Daoy (cell line): ENCODE measurements at places on chromosomes 6 and 20.

DNA sequence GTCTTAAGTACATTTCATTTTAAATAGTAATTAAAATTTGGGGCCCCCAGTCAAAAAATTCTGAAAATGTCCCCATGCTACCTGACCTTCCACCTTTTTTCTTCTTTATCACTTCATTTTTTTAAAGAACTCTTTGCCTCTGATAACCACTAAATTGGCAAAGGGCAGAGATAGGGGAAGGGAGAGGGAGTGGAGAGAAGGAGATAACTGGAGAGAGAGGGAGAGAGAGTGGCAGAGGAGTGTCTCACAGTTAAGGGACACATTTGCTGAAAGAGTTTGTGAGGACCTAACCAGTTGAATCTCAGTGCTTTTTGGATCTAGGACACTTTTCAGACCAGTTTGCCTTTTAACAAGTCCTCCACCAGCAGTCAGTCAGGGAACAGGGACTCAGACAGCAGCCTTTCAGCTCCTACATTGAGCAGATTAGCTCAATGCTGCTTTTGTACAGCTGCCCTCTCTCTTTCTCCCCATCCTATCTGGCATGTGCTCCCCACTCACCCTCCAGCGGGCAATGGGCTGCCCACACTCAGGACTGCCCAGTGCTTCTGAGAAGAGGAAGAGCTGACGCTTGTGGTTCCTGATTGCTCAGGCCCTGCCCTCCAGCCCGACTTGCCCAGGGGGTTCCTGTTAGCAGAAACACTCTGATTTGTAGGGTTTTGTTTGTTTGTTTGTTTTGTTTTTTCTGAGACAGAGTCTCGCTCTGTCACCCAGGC, 14.4 kb downstream of the ARMC2 start:
- DNase-seq = no peak

GRCh38 chr20:25459916-25460535, 52.6 kb downstream of the GINS1 start:
- DNase-seq = no peak

DNA sequence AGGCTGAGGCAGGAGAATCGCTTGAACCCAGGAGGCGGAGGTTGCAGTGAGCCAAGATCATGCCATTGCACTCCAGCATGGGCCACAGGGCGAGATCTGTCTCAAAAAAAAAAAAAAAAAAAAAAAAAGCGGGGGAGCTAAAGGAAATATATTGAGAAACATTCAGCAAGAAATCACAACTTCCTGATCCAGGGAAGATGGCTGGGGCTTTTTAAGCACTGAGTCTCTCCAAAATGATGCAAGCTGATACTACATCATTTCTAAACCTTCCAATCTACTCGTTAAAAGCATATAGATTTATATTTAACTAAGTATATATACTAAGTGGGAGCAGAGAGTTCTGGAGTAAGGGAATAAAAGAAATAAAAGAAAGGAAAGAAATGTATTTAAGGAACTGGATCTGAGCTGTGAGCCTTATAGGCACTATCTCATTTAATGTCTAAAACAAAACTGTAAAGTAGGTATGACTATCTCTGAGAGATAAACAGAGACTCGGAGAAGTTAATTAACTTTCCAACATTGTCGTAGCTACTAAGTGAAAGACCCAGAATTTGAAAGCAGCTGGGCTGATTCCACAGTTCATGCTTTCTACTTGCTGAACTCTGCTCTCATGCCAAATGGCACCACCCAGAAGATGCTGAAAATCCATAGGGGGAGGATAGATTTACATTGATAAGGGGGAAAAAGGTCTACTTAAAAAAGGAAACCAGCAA, 215.0 kb upstream of the MARCKS start:
- no peak for DNase-seq

GRCh38 chr6:72622094-72622940, 453 bp downstream of the KCNQ5 start:
- peak; percentile 80 for DNase-seq

DNA sequence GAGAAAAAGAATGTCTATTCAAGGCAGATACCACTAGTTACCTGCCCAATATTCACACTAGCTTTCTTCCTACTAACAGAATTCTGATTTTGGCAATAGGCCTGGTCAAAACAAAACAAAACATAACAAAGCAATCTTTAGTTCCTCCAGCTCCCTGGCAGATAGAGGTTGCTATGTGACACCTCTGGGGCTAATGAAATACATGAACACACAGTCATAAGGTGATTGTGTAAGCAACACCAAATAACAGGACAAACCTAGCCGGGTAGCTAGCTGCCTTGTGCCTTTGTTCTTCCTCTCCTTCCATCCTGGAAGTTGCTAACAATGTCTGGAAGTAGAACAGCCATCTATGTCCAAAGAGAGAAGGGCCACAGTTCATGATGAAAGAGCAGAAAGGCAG, 6.0 kb upstream of the HMGN3 start:
- no peak for DNase-seq
